ENCODE measurements at places on chromosomes 5 and 9.

- peak; percentile 54 for DNase-seq
These were observed 1.1 kb downstream of the CFAP77 start for GRCh38 chr9:132411091-132411508.

DNA sequence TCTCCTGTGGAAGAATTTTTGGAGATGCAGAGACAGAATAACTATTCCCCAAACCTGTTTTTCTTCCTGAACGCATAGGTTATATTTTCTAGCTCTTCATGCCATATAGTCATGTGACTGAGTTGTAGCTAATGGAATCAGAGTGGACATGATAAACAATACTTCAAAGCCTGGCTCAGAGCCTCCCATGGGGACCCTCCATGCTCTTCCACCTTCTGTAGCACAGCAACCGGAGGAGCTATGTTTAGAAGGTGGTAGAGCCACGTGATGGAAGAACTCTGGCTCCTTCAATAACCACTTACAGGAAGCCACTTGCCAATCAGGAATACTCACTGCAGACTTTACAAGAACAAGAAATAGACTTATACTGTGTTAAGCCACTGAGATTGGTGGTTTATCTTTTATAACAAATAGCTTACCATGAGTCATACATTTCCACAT is 39.2 kb downstream of the NADK2 start:
- no peak for DNase-seq

- DNase-seq = no peak
These were observed 86.2 kb upstream of the FAM169A start for GRCh38 chr5:74952406-74952805.

- DNase-seq = no peak
These were observed 33.9 kb downstream of the HACD4 start for GRCh38 chr9:20997503-20998076.

DNA sequence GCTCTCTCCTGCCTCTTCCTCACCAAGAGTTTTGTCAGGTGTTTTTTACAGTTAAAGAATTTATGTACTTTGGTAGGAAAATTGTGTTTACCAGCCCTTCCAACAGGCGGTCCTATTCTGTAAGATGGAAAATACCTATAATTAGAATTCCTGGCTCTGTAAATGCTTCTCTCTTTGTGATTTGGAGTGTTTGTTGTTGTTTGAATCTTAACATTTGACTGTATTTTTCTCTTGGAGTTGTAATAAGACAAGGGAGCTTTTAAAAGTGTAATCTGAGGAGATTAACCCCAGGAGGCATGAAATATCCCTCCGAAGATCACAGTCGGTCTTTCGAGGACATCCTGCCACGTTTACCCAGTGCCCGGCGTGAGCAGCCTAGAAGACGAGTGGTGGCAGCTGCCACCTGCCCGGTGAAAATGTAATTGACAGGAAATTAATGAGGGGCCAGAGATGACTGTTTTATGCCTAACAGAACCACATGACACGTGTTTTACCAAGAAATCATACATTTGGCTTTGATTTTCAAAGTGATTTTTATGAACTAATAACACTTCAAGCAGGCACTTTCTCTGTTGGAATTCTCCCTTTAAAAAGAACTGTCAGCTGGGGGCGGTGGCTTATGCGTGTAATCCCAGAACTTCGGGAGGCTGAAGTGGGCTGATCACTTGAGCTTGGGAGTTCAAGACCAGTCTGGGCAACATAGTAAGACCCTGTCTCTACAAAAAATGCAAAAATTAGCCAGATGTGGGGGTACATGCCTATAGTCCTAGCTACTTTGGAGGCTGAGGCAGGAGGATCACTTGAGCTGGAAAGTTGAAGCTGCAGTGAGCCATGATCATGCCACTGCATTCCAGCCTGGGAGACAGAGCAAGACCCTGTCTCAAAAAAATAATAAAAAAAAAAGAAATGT is 20.0 kb downstream of the ANKRD33B start:
- no peak for DNase-seq

DNA sequence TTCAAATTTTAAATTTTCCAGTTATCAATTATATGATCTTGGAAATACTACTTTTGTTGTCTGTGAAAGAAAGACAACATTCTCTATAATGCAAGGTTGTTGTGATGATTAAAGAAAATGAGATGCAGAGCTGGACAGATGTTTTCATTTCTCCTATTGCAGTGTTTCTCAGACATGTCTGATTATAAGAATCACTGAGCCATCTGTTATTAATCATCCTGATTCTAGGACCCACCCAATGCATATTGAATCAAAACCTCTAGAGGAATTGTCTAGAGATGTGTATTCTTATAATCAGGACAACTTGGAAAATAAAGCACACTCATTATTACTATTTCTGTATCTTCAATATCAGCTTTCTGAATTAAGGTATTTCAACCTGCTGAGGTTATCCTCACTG is 121.1 kb upstream of the ASTN2 start:
- DNase-seq = no peak

DNA sequence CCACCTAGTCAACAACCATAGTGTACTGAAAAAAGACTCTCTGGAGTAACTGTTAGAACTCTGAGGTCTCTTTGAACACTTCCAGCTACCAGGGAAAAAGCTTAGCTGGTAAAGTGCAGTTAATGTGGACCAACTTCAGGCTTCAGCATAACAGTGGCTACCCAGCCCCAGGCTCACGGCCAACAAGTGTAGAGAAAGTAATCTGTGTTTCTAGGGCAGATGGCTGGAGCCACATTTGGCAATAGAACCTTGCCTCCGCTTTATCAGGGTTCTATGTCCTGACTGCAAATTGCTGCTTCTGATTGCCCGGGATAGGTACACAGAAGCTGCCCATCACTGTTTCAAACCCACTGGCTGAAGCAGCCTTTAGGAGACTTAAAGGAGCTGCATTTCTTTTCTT is 76.0 kb upstream of the SIMC1 start:
- no peak for DNase-seq

GRCh38 chr9:21070906-21071305 is 6.8 kb downstream of the IFNB1 start:
- DNase-seq = no peak

- DNase-seq = no peak
These were observed 237.8 kb downstream of the SEC61B start for GRCh38 chr9:99459919-99460318.

DNA sequence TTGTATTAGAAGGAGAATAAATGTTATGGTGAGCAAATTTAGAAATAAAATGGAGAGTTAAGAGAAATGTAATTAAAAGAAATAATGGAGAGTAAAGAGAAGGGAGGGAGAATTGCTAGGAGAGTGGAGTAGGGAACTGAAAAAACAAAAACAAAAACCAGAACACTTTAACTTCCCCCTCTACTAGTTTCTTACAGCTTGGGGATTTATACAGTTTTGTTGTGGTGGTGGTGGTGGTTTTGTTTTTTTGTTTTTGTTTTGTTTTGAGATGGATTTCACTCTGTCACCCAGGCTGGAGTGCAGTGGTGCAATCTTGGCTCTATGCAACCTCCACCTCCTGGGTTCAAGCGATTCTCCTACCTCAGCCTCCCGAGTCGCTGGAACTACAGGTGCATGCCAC is 322.4 kb downstream of the TMEM167A start:
- DNase-seq = no peak

DNA sequence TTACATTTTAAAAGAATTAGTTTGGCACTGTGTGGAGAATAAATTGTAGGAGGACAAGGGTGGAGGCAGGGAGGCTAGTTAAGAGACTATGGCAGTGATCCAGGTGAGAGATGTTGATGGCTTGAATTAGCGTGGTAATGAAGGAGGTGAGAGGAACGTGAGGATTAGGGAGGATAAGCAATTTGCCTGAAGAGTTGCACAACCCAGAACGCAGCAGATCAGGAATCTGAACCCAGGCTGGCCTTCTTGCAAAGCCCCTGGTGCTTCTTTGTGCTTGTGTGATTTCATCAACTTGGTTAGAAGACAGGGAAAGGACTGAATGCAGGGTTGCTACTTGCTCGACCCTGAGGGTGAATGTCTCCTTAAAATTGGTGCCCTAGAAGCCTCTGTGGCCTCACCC is 6.9 kb upstream of the SCAMP1 start:
- DNase-seq = no peak

- no peak for DNase-seq
These were observed 33.0 kb downstream of the INSL4 start for GRCh38 chr9:5264219-5264595.

- DNase-seq = no peak
These were observed 187.6 kb downstream of the CSNK1G3 start for GRCh38 chr5:123699571-123699970.

DNA sequence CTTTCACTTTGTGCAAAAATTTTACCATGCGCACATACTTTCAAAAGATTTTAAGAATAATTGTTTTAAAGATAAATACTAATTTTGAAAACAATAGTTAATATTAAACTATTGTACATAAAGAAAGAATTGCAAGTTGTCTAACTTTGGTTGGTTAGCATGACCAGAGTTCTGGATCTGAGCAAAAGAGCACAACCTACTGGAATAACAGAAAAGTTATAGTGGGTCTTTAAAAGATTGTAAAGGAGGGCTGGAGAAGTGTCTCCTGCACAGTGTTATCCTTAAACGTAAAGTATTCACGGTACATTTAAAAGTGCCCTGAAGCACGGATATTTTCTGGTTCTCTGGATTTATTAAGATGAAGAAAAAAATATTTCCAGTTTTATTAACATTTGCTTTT is 70.6 kb downstream of the GLIS3 start:
- no peak for DNase-seq

GRCh38 chr9:72790989-72791388 is 161.9 kb downstream of the ALDH1A1 start:
- no peak for DNase-seq

- DNase-seq = no peak
These were observed 5.0 kb downstream of the OR2V2 start for GRCh38 chr5:181152406-181152805.

- no peak for DNase-seq
These were observed 31.9 kb downstream of the CAMK4 start for GRCh38 chr5:111256128-111256527.

DNA sequence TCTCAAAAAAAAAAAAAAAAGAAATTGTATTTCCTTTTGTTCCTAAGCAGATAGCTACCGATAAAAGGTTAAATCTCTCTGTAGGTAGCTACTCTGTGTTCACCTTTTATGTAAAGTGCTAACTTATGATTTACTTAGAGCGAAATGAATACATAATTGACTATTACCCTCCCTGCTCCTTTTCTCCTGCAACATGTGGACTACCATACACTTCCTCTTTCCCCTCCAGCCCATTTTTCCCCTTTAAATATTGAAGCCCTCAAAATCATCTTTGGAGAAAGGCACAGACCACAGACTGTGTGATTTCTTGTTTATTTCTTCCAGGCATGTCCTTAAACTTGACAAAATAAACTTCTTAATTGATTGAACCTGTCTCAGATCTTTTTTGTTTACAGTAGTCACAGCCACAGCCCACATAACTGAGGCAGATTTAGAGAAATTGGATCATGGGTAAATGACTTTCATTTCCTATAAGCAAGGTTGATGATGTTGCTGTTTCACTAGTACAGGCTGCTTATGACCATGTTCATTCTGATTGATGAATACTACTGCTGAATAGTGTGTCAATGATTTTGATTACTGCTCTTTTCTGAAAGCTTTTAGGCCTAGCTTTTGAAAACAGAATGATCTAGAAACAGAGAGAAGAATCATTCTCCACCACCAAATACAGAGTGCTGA is 59.2 kb downstream of the PHAX start:
- DNase-seq = no peak

- no peak for DNase-seq
These were observed 16.0 kb upstream of the PHF19 start for GRCh38 chr9:120892748-120893610.

DNA sequence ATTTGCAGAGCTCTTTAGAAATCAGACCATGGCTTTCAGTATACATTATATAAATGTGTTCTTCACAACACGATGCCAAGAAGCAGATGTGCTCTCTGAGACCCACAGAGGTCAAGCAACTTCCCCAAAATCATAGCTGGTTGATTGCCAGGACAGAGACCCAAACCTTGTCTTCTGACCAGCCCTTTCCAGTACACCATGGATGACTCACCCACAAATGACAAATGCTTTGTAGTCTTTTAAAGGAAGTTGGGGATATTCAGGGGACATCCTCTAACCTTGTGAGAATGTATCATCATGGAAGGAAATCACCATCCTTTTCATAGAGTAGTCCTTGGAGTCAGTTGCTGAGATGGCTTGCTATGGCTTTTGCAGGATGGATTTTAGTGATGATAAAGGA is 30.1 kb downstream of the ZNF462 start:
- DNase-seq = no peak

GRCh38 chr5:127089191-127089590 is 15.9 kb upstream of the C5orf63 start:
- no peak for DNase-seq

DNA sequence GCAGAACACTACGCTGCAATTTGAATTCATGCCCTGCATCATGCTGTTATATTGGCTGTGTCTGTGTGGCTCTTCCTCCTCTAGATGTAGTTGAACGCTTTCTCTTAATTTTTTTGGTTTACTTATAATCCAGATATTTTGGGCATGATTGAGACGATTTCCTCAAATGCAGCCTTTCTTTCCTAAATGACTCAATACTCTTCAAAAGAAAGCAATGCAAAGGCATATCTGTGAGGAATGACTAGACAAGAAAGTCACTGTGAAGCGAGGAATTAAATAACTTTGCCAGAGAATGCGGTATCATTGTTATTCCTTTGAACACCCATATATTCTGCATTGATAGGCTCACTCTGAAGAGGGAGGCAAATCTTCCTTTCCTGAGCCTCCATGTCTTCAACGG is 152.8 kb downstream of the YIPF5 start:
- no peak for DNase-seq

DNA sequence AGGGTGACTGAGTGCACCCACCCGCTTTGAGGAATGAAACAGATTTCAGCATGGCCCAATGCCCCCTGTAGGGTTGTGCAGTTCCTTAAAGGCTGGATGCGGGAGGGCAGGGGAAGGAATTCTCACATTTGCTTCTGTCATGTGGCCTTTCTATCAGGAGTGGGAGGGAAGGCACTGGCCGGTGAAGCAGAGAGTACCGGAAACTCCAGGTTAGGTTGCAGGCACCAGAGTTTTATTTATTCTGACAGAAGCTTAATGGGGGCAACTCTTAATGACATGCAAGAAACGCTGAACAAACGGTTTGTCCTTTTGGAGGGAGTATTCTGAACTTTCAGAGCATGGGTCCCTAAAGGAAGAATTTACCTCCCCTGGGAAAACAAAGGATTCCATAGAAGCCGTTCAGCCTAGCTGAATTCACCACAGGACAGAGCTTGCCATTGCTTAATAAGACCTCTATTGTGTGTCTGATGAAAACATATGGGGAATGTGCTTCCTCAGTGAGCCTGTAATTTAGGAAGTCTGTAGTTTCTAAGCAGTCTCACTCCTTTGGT is 44.1 kb upstream of the EQTN start:
- DNase-seq = no peak

GRCh38 chr5:125579182-125579581 is 832.7 kb upstream of the ZNF608 start:
- no peak for DNase-seq

GRCh38 chr9:76027416-76027815 is 136.9 kb downstream of the PCSK5 start:
- no peak for DNase-seq

GRCh38 chr9:68462105-68462775 is 78.4 kb downstream of the TMEM252 start:
- no peak for DNase-seq

- DNase-seq = no peak
These were observed 822.5 kb downstream of the PTPRD start for GRCh38 chr9:9790216-9790872.
